ENCODE measurements at places on chromosomes 13 and 19.

DNA sequence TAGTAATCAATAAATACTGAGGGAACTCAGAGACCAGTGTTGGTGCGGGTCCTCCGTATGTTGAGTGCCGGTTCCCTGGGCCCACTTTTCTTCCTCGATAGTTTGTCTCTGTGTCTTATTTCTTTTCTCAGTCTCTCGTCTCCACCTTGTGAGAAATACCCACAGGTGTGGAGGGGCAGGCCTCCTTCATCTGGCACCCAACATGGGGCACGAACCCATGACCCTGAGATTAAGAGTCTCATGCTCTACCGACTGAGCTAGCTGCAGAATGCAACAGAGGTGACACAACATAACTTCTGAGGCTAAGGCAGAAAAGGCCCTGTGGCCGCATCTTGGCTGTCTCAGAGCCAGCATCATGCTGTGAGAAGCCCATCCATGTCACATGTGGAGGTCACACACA, 5.3 kb upstream of the ZNF613 start:
- DNase-seq, result no peak

DNA sequence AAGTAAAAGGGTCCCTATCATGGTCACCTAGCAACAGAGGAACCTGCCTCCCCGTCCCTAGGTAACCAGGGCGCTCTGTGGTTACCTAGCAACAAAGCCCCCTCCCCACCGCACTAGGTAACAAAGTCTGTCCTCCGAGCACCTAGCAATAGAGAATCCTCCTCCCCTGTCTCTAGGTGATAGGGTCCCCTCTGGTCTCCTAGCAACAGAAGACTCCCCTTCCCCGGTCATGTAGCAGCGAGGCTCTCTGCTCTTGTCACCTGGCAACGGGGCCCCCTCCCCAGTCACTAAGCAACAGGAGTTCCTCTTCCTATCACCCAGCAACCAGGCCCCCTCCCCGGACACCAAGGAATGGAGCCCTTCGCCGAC, 307 bp downstream of the JOSD2 start:
- DNase-seq, result peak; percentile 94

- DNase-seq, result no peak
These were observed 13.5 kb downstream of the PLPP2 start for GRCh38 chr19:277581-278165.

- DNase-seq, result no peak
These were observed 17.2 kb upstream of the RNASEH2B start for GRCh38 chr13:50892210-50892944.

- no peak for DNase-seq
These were observed 12.5 kb upstream of the CHERP start for GRCh38 chr19:16554776-16555175.

DNA sequence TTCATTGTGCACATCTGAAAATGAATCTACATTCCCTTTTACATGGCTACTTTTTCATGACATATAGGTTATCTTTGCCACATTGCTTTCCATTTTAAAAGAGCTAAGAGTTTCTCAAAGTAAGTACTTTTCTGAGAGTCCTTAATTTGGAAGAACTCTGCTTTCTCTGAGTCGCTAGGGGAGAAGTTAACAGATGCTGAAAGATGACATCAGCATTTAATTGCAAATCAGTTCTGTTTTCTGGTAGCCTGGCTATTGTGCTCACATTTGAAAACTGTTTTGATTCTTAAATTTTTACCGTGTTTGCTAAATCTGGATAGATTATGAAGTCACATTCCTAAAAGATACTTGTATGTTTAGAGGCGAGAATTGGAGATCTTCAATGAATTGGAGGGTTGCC, 107.7 kb upstream of the C1QTNF9B start:
- DNase-seq, result no peak

DNA sequence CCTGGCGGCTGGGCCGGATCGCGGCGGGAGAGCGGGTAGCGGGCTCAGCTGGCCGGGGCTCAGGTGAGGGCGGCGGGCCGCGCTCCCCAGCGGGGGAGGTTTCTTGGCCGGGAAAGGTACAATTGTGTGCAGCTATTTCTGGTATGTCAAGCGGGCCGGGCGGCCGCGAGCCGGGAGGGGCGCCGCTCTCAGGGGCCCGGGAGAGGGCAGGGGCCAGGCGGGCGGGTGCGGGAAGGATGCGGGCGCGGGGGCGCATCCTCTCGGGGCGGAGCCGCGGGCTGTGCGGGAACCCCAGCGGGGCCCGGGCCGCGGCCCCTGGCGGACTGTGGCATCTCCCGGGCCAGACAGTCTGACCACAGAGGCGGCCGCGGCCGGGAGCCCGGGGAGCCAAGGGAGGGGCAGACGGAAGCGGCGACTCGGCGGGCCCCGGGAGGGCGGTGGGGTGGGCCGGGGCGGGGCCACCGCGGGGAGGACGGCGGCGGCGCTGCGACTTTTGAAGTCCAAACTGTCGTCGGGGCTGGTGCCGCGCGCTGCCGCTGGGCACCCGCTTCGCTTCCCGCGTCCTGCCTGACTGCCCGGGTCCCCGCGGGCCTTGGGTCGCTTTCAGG, at the start of gene LMO7:
Gene LMO7 (plus strand): TSS at position 503 of the 608 bp plus-strand sequence. CDS start 328 bp downstream, outside the sequence.
- no peak for DNase-seq

GRCh38 chr13:44431150-44431549, 57.5 kb downstream of the SERP2 start:
- no peak for DNase-seq

DNA sequence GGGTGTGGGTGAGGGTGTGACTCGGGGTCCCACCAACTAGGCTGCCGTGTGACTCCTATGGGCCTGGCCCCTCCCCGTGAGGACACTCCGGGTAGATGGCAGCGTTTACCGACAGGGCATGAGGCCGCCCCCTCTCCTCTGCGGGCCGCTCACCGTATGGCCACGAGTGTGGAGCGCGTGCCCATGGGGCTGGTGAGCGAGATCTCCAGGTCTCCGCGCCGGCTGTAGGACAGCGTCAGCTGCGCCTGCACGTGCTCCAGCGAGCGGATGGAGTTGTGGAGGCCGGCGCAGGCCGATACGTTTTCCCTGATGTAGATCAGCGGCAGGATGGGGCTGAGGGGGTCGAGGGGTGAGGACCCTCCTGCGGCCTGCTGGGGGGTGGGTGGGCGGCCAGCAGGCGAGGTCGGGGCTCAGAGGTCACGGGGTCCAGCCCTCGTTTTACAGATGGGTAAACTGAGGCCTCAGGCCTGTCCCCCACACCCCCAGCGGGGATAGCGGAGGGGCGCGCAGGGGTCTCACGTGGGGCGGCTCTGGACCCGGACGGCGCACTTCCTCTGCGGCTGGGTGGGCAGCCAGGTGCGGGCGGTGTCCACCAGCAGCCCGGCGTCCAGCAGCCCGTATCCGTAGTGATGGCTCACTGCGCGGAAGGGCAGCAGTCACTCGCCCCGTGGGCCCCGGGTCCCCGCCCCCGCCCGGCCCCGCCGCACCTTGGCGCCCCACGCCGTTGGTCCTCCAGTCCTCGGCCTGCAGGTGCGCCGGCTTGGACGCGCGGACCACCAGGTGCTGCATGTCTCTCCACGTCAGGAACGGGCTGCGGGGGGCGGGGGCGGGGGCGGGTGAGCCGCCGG, 4.3 kb upstream of the C19orf25 start:
- DNase-seq, result no peak

DNA sequence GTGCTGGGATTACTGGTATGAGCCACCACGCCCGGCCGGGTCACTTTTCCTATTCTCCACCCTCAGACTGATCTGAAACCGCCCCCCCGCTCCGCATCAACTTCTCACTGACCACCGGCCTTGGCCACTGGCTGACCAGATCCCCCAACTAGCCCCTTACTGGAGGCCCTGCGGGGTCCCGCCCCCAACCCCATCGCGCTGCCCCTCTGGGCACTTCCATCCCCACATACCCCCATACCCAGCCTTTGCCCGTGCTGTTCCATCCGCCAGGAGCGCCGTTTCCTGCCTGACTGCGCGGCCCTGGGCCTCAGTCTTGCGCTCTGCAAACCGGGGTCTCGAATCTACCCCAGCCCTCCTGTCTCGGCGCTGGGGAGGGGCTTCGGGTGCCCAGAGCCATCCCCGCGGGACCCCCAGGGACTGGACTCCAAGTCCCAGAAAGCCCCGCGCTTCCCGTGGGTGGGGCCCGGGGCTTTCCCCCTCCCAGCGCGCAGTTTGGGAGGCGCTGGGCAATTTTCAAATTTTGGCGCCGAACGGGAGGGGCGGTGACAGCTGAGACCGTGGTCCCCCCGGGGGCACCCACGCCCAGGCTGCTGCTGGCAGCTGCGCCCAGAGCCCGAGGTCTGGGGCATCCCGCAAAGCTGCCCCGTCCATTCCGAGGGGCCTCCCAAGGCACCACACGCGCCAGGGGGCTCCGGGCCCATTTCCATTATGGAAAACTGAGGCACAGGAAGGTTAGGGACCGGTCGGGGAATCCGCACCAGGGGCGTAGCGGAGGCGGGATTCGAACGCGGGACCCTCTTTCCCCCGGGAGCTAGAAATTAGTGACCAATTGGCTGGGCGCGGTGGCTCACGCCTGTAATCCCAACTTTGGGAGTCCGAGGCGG, 5.2 kb upstream of the LMNB2 start:
- peak; percentile 35 for DNase-seq

- DNase-seq, result no peak
These were observed 864.3 kb upstream of the ATXN8OS start for GRCh38 chr13:69243366-69243765.
